ENCODE measurements at places on chromosomes 7 and 10.

- no peak for DNase-seq
Observed at GRCh38 chr7:105020926-105021325, 6.9 kb downstream of the KMT2E start.

GRCh38 chr7:30225863-30226613, 58.4 kb upstream of the ZNRF2 start:
- DNase-seq, result peak; percentile 96

DNA sequence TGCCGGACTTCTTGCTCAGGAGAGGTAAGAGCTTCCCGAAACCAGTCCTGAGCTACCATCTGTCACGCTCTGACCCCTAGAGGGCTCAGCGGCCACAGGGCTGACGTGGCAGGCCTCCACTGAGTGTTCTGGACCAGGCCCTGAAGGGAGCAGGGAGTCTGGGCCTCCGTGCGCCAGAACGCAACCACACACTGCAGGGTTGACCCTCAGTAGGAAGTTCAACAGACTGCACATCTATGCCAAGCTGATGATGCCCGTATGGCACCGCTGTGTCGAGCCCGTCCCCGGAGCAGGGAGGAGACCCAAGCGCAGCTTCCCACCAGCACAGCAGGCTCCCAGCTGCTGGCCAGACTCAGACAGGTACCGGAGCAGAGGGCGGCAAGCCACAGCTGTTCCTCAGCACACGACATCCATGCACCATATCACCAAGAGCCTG, 39.2 kb downstream of the CAMK2B start:
- no peak for DNase-seq

DNA sequence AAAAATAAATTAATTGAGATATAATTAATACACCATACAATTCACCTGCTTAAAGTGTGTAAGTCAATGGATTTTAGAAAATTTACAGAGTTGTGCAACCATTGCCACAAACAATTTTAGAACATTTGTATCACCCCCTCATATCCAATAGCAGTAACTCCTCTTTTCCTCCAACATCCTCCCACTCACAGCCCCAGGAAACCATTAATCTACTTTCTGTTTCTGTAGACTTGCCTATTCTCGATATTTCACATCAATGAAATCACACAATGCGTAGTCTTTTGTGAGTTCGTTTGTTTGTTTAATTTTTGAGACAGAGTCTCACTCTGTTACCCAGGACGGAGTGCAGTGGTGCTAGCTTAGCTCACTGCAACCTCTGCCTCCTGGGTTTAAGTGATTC, 13.7 kb upstream of the HERC4 start:
- DNase-seq, result no peak

- no peak for DNase-seq
Observed at GRCh38 chr10:61454541-61454940, 1.4 kb upstream of the TMEM26 start.

- DNase-seq, result no peak
Observed at GRCh38 chr7:152967958-152968357, 208.4 kb downstream of the ACTR3B start.

GRCh38 chr10:3281941-3282673, 109.5 kb upstream of the PITRM1 start:
- DNase-seq, result no peak

DNA sequence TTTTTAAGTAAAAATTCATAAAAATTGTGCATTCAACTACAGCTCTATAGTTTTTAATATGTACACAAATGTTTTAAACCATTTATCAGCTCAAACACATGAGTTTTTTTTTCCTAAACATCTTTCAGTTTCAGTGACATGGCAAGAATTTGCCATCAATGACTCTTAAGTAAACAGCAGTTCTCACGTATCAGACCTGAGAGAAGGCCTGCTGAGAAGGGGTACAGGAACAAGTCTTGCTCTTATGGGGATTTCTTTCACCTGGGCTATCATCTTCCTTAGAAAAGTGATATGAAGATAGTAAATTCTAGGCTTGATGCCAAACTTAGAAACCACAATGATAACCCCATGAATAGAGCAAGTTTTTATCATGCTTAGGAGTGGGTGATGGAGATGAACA, 467.8 kb downstream of the ARL4A start:
- DNase-seq, result peak; percentile 10

GRCh38 chr7:116500078-116500853, 728 bp downstream of the CAV2 start:
- peak; percentile 29 for DNase-seq

- no peak for DNase-seq
Observed at GRCh38 chr7:113768387-113768786, 150.4 kb downstream of the PPP1R3A start.

GRCh38 chr10:12709000-12709401, 292.5 kb downstream of the CCDC3 start:
- DNase-seq, result no peak

- no peak for DNase-seq
Observed at GRCh38 chr7:26614503-26614902, 249.9 kb downstream of the SKAP2 start.

Measured in hematopoietic multipotent progenitor cell (in vitro differentiated cells).